ENCODE measurements at places on chromosomes 6 and 20.

GRCh38 chr20:57618091-57618763 lies 2.0 kb downstream of the ZBP1 start:
- DNase-seq: no peak

- no peak for DNase-seq
These were observed 8.8 kb upstream of the CEP85L start for GRCh38 chr6:118660218-118660569.

- DNase-seq: no peak
These were observed 225.5 kb upstream of the MARCKS start for GRCh38 chr6:113631666-113632065.

DNA sequence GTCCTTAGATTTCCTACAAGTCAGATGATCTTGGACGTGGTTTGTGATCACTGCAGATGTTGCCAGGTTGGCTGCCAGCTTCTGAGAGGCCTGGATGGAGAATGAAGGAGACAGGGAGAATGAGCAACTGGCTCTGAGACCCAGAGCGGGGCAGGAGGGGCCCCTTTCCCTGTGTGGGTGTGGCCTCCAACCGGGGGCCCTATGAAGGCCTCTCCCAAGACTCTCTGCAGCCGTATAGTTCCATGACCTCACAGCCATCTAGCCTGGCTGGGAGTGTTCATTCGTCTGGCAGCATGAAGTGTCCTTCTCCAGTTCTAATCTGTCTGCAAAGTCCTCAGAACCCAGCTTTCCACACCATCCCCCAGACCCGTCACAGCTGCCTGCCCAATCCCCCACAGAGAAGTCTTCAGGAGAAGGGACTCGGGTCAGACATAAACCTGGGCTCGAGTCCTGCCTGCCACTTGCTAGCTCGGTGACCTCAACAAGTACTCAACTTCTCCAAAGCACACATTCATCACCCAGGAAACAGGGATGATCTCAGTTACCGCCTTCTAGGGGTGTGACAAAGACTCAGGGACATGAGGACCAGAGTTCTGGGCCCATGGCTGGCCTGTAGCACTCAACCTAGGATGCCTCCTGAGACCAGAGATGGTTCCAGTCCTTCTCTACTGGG lies 122.6 kb downstream of the EDN3 start:
- no peak for DNase-seq

- DNase-seq: peak; percentile 29
These were observed 40.9 kb downstream of the ZFP64 start for GRCh38 chr20:52150440-52151258.

GRCh38 chr20:37943501-37944455 lies 40.9 kb downstream of the VSTM2L start:
- DNase-seq: no peak

- no peak for DNase-seq
These were observed 14.9 kb downstream of the MICA start for GRCh38 chr6:31418251-31418650.

- DNase-seq: no peak
These were observed 39.3 kb upstream of the SCGN start for GRCh38 chr6:25612666-25613065.

- no peak for DNase-seq
These were observed 94.5 kb downstream of the BACH2 start for GRCh38 chr6:90202156-90202555.

GRCh38 chr20:13220904-13221297 lies at the start of gene ISM1:
Gene ISM1, plus strand, starts transcription at chr20:13221274. Its CDS starts 503 bp downstream, at chr20:13221777.
- DNase-seq: peak; percentile 73

GRCh38 chr20:32470025-32470861 lies 112.1 kb downstream of the ASXL1 start:
- DNase-seq: peak; percentile 60

GRCh38 chr6:1917626-1918371 lies 308.1 kb downstream of the FOXC1 start:
- no peak for DNase-seq

- DNase-seq: no peak
These were observed 184.4 kb downstream of the PRL start for GRCh38 chr6:22112461-22112860.

- no peak for DNase-seq
These were observed 99.0 kb downstream of the GMPR start for GRCh38 chr6:16337295-16337975.

DNA sequence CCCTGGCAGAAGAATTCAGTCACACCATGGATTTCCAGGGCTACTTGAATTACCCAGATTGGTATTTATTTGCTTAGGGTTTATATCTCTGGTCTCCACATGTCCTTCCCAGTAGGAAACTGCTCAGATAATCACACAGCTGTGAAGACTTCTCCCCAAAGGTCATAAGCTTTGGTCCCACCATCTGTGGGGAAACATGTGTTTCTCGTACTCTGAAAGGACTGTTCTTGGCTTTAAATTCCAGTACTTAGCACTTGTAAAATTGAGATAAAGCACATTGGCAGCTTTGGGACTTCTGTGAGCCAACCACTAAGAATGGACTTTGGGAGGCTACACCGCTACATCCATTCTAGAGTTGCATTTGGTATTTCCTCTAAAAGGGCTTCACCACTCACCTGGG lies 205.3 kb upstream of the FOXA2 start:
- no peak for DNase-seq

GRCh38 chr6:104632588-104632987 lies 227.1 kb downstream of the HACE1 start:
- DNase-seq: no peak

GRCh38 chr6:112931832-112932231 lies 584.7 kb downstream of the RFPL4B start:
- no peak for DNase-seq

- no peak for DNase-seq
These were observed 36.8 kb upstream of the MRPS18A start for GRCh38 chr6:43724354-43724753.

Measured in nephron progenitor cell (in vitro differentiated cells).